Upper lobe of right lung (tissue), 1 donor: ENCODE measurements at places on chromosomes 11 and 22.

DNA sequence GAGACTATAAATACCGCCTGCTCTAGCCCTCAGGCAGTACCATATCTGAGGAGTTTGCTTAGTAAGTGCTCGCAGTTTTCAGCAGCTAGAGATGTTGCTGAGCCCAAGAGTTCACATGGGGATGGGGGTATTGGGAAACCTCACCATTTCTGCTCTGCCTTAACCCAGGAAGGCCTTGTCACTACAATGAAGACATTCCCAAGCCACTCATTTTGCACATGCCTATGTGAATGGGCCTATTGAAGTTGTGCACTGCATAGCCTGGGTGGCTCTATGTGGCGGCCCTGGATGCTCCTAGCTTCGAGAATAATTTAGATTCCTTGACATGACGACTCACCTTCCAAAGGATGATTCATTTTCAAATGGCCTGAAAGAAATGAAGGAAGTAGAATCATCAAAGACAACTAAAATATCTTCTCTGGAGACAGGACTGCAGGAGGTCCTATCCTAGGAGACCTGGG is 163.4 kb downstream of the ADAMTS15 start:
- DNase-seq = no peak

- no peak for DNase-seq
Observed at GRCh38 chr22:19992481-19992911, 24.1 kb downstream of the ARVCF start.

GRCh38 chr11:70297341-70297740 is 26.9 kb downstream of the PPFIA1 start:
- no peak for DNase-seq

DNA sequence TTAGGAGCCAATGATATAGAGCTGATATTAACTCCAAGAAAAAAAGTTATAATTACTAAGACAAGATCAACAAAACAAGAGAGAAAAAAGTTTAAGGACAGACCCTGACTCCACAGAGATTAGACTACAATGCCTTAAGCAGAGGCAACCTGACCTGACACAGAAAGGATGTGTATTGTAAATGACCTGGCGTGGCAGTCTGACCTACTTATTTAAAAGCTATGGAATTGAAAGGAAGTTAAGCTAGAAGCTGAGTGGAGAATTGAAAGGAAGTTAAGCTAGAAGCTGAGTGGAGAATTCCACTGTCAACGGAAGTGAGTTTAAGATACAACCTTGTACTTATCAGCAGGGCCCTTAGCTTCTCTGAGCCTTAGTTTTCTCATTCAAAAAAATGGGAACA is 885.4 kb downstream of the OPCML start:
- no peak for DNase-seq

DNA sequence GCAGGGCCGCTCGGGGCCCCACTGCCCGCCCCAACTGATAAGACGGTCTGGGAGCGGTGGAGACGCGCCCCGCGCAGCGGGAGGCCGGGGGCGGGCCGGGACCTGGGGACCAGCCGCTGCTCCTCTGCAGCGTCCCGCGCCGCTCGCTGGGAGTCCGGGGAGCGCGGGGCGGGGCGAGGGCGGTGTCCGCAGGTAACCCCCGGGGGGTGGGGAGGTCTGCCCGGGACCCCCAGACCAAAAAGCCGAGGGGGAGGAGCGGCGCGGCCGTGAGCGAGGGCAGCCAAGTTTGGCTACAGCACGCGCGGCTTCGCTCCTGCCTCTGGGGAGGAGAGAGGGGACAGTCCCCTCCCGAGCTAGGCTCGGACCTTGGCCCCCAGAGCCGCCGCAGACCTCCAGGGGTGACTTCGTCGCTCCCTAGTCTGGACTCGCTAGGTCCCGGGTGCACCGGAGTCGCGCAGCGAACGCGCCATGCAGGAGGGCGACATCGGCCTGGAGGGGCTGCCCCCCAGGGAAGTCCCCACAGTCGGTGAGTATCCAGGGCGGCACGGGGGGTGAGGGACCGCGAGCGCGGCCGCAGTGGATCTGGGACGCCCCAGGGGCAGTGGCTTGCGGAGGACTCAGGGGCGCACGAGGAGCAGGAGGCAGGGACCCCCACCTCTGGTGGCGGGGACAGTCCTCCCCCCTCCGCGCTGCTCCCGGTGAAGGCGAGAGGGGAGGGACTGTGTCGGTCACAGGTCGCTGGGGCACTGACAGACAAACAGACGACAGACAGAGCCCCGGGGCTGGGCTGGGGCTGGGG is 92.3 kb upstream of the ANO1 start:
- DNase-seq = peak; percentile 61

GRCh38 chr22:37896181-37896592 is 9.9 kb upstream of the MICALL1 start:
- no peak for DNase-seq

- no peak for DNase-seq
Observed at GRCh38 chr11:47171856-47172255, 4.8 kb downstream of the ARFGAP2 start.

DNA sequence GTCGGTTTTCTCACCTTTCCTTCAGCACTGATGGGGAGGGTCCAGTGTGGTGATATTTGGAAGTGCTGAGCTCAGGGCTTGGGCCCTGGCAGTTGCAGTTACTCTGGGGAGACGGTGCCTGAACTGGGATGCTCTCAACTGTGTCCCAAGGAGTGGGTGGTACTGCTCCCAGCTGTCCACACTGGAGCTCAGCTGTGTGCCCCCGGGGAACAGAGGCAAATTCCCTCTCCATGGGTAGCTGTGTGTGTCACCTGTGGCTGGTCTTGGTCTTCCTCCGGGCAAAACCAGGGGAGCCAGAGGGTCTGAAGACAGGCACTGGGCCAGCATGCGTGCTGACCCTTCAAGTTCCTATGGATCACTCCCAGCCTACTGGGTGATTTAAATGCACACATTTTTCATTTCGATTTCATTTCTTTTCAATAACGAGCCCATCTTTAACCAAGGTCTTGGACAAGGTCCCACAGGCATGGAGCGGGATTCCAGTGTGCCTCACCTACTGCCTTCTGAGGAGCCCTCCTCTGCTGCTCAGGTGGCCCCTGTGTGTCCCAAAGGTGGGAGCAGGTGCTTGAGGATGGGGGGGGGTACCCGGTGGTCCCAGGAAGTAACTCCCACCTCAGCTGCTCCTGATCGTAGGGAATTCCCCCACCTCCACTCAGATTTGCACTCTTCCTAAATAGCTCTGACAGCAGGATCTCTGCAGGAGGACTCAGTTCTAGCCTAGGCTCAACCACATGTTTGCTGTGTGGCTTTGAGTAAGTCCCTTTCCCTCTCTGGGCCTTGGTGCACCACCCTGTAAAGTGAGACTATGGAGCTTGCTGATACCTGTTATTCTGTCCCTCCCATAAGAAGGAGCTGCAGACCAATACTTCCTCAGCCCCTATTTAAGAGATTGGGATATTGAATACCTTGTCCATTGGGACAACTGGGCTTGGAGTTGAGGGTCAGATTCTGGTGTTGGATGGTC is 16.8 kb downstream of the PRDM11 start:
- peak; percentile 52 for DNase-seq

DNA sequence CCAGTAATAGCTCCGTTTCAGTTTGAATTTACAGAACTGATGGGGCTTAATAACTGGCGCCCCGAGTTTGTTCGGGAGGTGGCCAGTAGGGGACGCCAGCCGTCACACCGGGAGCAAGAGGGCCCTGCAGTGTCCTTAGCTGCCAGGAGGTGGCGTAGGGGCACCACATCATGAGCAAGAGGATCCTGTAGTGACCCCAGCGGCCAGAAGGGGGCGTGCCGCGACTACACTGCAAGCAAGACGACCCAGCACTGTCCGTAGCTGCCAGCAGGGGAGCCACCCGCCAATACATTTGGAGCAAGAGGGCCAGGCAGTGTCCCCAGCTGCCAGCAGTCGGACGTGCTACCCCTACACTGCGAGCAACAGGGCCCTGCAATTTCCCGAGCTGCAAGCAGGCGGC is 663.7 kb upstream of the B3GAT1 start:
- DNase-seq = peak; percentile 86

- no peak for DNase-seq
Observed at GRCh38 chr11:80196041-80196440, 755.2 kb upstream of the TENM4 start.

DNA sequence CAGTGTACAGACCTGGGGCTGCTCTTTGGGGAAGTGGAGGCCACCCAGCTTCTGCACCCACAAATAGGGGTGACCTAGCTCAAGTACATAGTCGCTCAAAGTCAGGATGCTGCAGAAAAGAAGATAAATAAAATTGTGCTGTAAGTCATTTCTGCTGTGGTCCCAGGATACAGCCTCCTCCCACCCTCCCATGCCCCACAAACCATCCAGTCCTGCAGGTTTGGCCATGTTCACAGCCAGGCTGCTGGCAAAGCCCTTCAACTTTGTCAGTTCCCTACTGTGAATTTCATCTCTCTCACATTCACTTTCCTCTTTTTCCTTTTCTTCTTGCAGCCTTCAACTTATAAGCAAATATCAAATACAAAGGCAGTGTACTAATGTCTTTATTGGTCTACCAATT is 33.6 kb downstream of the THOC5 start:
- DNase-seq = no peak

- peak; percentile 85 for DNase-seq
Observed at GRCh38 chr11:75583718-75584658, 21.9 kb downstream of the SERPINH1 start.

GRCh38 chr11:128884703-128885338 is 6.3 kb upstream of the KCNJ5 start:
- no peak for DNase-seq

- DNase-seq = peak; percentile 47
Observed at GRCh38 chr22:47035425-47035881, 273.0 kb downstream of the TBC1D22A start.

- no peak for DNase-seq
Observed at GRCh38 chr11:102882389-102883024, 7.7 kb upstream of the MMP12 start.

DNA sequence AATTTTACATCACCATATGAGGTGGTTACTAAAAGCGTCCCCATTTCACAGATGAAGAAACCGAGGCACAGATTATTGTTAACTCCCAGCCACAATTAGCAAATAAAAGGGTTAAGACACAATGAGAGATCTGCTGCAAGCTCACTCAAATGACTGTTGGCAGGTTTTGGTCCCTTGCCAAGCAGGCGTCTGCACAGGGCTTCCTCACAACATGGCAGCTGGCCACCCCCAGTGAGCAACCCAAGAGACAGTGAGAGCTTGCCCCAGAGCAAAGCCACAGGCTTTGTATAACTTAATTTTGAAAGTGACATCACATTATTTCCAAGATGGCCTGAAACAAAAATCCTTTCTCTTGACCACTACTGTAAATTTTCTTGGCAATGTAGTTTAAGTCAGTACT is 217.6 kb downstream of the NTM start:
- DNase-seq = no peak

DNA sequence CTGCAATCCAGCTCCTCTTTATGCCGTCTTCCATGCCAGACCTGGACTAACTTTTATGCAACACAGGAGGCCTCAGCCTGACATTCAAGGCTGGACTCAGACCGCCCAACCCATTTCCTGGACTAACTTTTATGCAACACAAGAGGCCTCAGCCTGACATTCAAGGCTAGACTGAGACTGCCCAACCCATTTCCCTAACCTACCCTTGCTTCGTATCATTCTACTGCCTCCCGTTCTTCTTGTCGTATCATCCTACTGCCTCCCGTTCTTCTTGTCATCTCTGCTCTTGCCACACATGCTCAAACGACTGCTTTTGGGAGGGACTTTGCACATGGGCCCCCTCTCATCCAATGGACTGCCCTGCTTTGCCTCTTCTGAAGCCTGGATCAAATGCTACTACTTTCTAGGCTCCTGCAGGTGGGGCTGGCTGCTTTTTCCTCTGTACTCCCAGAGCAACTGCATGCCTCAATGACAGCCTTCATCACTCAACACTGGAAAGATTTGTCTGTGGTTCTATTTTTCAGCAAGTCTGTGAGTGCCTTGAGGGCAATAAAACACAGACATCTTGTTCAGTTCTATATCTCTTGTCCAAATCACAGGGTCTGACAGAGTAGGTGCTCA is 7.8 kb downstream of the TBC1D10A start:
- no peak for DNase-seq

- DNase-seq = no peak
Observed at GRCh38 chr11:36345084-36345511, 49.0 kb downstream of the PRR5L start.

- no peak for DNase-seq
Observed at GRCh38 chr11:28836285-28837081, 728.3 kb downstream of the METTL15 start.

GRCh38 chr11:17694494-17695110 is 24.8 kb upstream of the MYOD1 start:
- DNase-seq = no peak

DNA sequence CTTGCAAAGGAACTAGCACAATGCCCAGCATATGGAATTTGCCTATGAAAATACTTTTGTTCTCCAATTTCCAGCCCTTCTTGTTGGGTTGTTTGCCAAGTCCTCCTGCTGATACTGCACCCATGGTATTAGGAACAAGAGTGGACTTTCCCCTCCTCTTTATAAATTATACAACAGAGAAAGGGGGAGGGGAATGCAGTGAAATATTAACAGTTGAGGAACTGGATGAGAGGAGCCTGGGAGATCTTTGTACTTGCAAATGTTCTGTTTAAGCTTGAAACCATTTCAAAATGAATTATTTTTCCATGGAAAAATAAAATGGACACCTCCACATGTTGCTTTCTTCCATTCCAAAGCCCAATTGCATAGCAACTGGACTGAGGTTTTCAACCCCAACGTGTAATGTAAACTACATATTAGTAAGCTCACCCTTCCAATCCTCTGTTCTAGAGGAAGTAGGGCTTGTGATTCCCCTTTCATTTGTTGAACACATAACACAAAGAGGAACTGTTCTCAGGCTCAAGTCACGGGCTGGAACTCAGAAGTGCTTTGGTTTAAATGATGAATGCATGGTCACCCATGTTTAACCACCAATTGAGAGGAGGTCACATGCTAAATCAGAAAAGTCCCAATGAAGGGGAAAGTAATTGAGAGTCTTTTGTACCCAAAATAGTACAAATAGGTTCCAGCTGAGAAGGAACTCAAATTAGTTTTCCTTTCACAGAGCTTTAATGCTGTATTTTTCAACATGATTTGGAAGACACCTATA is 66.2 kb upstream of the ZC3H12C start:
- no peak for DNase-seq

DNA sequence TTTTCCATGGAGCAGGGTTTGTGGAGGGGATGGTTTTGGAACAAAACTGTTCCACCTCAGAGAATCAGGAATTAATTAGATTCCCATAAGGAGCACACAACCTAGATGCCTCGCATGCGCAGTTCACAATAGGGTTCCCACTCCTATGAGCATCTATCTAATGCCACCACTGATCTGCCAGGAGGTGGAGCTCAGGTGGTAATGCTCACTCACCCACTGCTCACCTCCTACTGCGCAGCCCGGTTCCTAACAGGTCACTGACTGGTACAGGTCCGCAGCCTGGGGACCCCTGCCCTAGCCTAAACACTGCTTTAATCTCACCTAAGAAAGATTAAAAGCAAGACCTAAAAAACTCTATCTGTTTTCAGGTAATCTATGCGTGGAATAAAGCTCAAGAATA is 553.0 kb downstream of the JRKL start:
- DNase-seq = no peak

- DNase-seq = no peak
Observed at GRCh38 chr11:100105982-100106358, 581.1 kb upstream of the ARHGAP42 start.
